ENCODE measurements at places on chromosomes 16 and 17.

- no peak for DNase-seq
These were observed 45.2 kb upstream of the LCMT1 start for GRCh38 chr16:25066426-25066746.

DNA sequence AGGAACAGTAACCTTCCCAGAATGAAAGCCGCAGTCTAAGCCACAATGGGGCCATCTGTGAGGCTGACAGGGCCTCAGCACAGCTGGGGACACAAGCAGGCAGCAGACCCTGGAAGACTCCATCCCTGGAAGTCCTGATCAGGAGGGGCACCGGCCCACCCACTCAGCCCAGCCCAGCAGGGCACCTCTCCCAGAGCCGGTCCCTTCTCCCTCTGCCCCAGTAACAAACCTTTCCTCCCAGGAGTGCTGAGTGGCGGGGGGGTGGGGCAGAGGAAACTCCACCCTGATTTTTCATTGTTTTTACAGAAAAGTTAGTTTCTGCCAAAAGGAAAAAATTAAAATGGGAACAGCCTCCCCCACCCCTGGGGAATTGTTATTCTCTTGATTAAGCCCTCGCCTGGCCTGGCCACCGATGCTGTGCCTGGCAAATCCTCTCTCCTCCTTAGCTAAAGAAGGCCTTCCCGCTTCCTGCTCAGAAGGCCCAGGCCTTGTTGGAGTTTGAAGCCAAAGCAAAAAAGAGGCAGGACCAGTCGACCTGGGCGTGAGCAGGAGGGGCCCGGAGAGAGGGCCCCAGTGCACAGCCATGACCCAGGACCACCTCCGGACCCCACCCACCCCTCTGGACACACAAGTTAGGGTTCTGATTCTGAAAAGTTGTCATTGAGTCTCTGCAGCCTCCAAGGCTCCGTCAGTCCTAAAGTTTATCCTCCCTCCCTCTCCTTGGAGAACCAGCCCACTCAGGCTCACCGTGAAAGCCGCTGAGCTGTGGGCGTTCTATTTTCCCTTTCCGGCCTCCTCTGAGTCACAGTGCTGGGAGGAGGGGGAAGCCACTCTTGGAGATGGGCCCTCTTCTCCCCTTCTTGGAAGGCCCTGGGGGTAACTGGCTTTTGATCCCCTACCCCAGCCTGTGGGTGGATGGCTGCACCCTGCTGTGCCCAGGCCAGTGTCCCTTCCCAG is 128.4 kb upstream of the TNRC6C start:
- DNase-seq, result no peak

- no peak for DNase-seq
These were observed 22.2 kb upstream of the DHRS7B start for GRCh38 chr17:21104608-21105007.

- no peak for DNase-seq
These were observed 570 bp upstream of the CFDP1 start for GRCh38 chr16:75433732-75434413.

GRCh38 chr16:74951206-74951605 is 33.7 kb downstream of the WDR59 start:
- no peak for DNase-seq

DNA sequence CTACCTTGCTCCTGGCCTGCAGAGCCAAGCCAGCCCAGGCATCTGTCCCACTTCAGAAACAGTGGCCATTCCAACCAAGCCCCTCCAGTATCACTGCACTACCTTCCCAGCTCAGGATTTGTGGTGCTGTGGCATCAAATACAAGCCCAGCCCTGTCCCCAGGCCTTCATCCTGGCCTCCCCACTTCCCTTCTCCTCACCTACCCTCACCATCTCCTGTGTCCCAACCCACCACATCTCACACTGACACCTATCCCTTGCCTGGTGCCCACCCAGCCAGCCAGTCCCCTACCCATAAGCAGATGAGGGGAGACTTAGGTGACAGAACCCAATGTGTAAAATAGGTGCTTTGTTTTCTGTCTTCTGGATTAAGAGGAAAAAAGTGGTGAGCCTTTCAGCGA is 66.0 kb upstream of the CDH5 start:
- DNase-seq, result no peak

- DNase-seq, result no peak
These were observed 78.6 kb upstream of the CDH5 start for GRCh38 chr16:66287926-66288325.

DNA sequence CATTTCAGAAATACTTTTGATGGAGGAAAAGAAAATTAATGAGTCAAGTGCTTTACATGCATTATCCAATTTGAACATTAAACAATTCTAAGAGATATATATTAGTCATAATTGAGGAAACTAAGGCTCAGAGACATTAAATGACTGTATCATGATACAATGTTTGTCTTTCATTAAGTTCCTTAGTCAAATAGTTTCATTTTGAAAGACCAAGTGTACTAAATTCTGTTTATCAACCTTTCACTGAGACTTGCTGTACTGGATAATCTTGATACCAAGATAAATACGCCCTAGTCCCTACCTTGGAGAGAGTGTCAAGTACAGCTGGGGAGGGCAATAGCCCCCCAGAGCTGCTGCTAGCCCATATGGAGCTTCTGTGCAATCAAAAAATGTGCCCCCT is 24.2 kb downstream of the TOM1L2 start:
- DNase-seq, result no peak

DNA sequence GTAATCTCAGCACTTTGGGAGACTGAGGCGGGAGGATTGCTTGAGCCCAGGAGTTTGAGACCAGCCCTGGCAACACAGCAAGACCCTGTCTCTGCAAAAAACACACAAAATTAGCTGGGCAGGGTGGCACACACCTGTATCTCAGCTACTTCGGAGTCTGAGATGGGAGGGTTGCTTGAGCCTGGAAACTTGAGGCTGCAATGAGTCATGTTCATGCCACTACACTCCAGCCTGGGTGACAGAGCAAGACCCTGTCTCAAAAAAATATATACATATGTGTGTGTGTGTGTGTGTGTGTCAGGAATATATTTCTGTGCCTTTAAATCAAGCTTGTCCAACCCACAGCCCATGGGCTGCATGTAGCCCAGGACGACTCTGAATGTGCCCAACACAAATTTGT is 55.2 kb downstream of the CRISPLD2 start:
- DNase-seq, result no peak

GRCh38 chr16:57149391-57149790 is 36.4 kb downstream of the PSME3IP1 start:
- no peak for DNase-seq

GRCh38 chr16:75011634-75012307 is 12.9 kb downstream of the ZNRF1 start:
- peak; percentile 20 for DNase-seq

DNA sequence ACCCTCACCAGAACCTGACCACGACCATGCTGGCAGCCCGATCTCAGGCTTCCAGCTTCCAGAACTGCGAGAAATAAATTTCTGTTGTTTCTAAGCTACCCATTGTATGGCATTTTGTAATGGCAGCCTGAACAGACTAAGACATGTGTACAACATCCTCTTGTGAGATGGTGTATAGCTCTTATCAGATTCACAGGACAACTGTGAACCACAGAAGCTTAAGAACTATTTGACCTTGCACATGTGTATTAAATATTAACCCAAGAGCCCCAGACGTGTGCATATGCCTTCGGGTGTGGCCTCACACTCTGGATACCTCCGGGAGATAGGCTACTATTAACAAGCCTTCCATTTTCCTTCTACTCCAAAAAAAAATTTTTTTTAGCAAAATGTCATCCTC is 248.9 kb downstream of the SLC39A11 start:
- DNase-seq, result no peak

DNA sequence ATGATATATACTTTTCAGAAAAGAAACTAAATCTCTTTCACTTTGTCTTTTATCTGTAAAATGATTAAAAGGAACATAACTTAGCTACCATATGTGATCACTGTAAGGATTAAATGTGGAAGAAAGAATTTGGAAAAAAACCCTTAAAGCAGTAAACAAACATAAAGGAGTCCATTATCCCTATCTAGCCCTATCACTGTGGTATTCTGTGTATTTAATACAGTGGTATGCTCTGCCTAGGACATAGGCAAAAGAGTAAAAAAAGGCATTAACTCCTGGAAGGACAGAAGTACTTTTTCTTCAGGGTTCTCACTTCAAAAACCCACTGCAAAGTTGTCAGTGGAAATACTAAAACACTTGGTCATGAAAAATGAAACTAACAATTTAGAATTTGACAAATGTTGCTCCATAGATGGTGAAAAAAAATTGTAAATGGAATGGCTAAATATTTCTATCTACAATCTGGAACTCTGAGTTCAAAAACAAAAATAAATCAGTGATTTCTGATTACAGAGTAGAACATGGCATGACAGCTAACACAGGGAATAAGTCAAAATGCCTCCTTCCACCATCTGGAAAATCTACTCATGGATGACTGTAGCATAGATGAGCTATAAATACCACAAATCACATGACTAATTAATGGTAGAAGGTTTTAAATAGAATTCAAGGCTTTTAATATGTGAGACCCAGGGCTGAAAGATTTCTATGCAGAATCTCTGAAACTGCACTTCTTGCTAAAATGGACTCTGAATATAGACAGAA is 140.1 kb downstream of the ITFG1 start:
- no peak for DNase-seq

- no peak for DNase-seq
These were observed 85.2 kb upstream of the FAM20A start for GRCh38 chr17:68686108-68686988.

DNA sequence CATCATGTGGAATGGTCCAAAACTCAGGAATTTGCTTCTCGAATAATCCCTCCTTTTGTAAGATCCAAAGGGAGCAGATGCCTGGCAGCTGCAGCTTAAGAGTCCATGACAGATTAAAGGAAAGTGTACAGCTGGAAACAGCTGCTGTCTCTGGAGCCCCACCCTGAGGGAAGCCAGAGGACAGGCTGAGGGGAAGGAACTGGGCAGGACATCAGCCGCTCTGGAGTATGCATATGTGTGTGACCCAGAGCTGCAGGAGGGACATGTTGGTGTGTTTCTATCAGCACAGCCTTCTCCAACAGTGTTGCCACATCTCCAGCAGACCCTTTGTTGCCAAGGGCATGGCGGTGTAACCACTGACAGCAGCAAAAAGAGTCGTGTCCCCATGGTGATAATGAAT is 46.2 kb downstream of the CYB561 start:
- no peak for DNase-seq

- no peak for DNase-seq
These were observed 90.0 kb downstream of the CFDP1 start for GRCh38 chr16:75343286-75343685.

DNA sequence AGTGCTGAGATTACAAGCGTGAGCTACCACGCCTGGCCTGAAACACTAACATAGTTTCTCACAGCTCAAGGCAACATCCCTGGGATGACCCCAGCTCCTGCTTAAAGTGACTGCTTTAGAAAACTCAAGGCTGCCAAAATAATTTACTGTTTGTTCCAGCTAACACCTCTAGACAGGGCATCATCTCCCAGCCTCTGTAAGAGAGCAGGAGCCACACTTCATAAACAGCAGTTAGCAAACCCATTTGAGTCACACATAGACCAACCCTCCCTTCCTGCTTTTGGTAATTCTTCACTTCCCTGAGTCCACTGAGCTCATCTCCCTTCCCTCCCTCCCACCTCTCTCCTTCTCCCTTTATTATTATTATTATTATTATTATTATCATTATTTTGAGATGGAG is 201.3 kb downstream of the XYLT1 start:
- no peak for DNase-seq

GRCh38 chr16:83734136-83734535 is 73.6 kb upstream of the HSBP1 start:
- DNase-seq, result no peak

DNA sequence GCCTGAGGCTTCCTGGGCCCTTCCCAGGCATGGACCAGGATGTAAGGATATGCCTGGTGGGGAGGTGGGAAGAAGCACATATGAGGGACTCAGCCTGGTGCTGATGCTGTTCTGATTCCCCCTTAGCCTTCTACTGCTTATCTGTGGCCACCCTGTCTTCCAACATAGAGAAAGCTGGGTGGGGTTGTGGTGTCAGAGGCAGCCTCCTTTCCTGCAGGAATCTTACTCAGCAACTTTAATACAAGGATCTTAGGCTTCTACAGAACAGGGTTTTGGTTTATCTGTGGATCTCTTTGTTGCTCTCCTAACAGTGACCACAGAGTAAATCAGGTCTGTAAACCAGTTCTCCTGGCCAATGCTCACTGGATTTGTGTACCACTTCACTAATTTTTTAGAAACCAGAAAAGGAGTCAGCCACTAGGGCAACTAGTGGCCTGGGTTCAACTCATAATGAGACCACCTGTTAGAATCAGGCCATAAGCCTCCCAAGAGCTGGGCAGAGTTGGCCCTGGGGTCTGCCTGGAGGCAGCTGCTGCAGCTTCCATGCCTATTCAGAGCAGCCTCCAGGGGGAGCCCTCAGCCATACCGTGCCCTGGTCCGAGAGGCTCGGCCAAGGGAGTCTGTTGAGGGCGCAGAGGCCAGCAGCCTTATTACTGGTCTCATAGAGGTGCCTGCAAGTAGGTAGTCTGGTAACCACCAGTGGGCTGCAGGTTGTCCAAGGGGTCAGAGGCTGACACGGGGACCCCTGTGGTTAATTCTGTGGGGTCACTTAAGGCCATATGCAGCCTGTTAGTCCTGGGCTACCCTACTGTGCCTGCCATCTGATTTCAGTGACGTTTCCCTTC is 7.1 kb downstream of the HAS3 start:
- DNase-seq, result peak; percentile 54

DNA sequence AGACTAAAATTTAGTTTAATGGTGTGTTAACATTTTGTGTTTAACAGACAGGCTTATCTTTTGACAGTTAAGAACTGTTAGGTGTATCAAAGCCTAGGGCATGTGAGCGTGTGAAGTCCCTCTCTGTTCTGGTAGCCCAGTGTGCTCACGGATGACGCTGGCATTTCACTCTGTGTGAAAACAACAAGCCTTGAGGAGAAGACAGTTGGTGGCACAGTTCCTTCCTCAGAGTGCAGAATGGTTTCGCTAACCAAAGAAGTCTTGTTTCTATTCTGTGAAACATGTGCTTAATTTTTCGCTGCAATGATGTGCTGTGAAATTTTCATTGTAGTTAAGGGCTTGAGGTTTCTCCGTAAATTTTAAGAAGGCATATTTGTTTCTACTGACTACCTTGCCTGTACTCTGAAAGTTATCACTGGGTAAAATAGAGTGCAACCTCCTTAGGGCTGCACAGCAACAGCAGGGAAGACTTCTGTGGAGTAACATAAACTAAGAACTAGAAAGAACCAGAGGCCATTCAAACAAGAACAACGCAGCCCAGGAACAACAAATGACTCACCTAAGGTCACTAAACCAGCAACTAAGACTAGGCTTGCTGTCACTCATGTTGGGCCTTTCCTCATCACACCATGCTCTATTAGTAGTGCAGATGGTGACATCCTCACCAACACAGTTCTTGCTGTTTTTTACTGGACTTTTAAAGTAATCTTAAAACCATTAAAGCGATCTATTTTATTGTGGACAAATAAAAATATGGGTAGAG is 33.4 kb downstream of the BRD7 start:
- DNase-seq, result peak; percentile 38
